ENCODE measurements at places on chromosomes 6 and 20.
A peak's percentile ranks its signal among the peaks of the same experiment; 100 is the strongest.

DNA sequence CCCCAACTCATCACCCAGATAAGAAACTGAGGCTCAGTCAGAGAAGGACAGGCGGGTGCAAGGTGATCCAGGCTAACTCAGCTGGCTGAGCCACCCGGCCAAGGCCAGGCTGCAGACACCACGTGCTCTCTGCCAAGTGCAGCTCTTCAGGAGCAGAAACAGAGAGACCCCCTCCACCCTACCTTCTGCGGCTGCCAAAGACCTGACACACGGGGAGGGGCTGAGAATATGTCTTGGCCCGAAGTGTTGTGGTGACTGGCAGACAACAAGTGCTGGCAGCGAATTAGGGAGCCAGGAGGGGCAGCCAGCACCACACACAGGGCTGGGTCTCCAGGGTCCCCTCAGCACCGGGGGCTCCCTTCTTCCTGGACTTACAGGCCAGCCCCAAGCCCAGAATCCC, 22.5 kb downstream of the PREX1 start:
- DNase-seq: no peak

DNA sequence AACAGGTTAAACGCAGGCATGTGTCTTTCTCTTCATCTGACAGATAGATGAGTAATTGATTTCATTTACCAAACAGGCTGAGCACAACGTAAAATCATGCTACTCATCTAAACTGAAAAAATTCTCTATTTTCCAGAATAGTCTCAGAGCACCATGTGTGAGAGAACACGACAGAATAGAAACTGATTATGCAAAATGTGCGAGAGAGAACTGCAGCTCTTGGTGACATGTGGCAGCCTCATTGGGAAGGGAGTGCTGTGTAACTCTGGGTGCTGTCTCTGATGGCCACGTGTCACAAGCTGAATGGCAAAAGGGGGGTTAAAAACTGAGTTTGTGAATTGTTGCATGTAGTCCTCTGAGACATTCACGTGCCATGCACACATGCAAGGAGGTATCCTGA, 143.7 kb upstream of the ATXN1 start:
- DNase-seq: no peak

GRCh38 chr20:26347396-26347795, 650.7 kb upstream of the ZNF337 start:
- DNase-seq: no peak

- DNase-seq: no peak
These were observed 25.1 kb downstream of the NEDD9 start for GRCh38 chr6:11207199-11207968.

DNA sequence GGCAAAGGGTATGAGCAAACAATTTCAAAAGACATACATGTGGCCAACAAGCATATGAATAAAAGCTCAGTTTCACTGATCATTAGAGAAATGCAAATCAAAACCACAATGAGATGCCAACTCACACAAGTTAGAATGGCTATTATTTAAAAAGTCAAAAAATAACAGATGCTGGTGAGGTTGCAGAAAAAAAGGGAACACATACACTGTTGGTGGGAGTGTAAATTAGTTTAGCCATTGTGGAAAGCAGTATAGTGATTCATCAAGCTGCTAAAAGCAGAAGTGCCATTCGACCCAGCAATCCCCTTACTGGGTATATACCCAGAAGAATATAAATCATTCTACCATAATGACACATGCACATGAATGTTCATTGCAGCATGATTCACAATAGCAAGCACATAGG, 6.7 kb upstream of the KHDC1L start:
- no peak for DNase-seq

- DNase-seq: peak; percentile 88
These were observed 1.6 kb downstream of the SLC17A9 start for GRCh38 chr20:62953839-62954703.

Data from naive thymus-derived CD8-positive, alpha-beta T cell (primary cell).